ENCODE measurements at places on chromosomes 5 and 9. TPM values are rescaled to one million over a fixed set of nuclear protein-coding genes. Genes with fewer than 3 reads are reported as not detected.

Gene CRHBP
- total RNA-seq, result 41.6 TPM

Gene SDHA
- total RNA-seq, result 167 TPM

Gene MARCHF6
- total RNA-seq, result 113 TPM

Gene IRX1
- total RNA-seq, result not detected

Gene MTX3
- 53.6 TPM for total RNA-seq

Gene PTGER4
- not detected for total RNA-seq

Gene CSNK1A1
- total RNA-seq, result 189 TPM

Gene HINT1
- 253 TPM for total RNA-seq

Gene CDH9
- not detected for total RNA-seq

Gene TNFSF15
- total RNA-seq, result 0.09 TPM

Gene PCDHGA9
- 5.7 TPM for total RNA-seq

Gene GABRB2
- total RNA-seq, result 5.1 TPM

Gene C7
- total RNA-seq, result not detected

Gene FABP6
- total RNA-seq, result not detected

Gene ALDOB
- not detected for total RNA-seq

Gene C9orf50
- not detected for total RNA-seq

Gene NMRK1
- 33.2 TPM for total RNA-seq

Gene SPINK4
- total RNA-seq, result not detected

Gene RASEF
- total RNA-seq, result not detected

Gene PIP5KL1
- total RNA-seq, result 4.4 TPM

Gene C9orf153
- total RNA-seq, result 0.27 TPM

Gene CCL19
- total RNA-seq, result not detected

Gene NPR3
- not detected for total RNA-seq

Gene PCDHGB2
- total RNA-seq, result 10.9 TPM

Gene IL7R
- 4.7 TPM for total RNA-seq

Data from OCI-LY7 (cell line).